Activated T-helper 2 cell treated with anti-CD3 and anti-CD28 coated beads, Interferon-gamma antibody, Interleukin-2, Interleukin-4, amounts not matched to agents 10 μg/mL and 5 μg/mL and 100 μg/mL, durations not matched to agents 14 hours and 24 hours and 36 hours (primary cell): ENCODE measurements at places on chromosomes 5 and 9. TPM values are rescaled to one million over a fixed set of nuclear protein-coding genes. Genes with fewer than 3 reads are reported as not detected.

The ARHGEF28 gene
- total RNA-seq = 0.05 and 0.11 TPM in 2 replicates

The PCDHB5 gene
- total RNA-seq = not detected in 2 replicates

The MATR3 gene
- 259 TPM in 2 replicates for total RNA-seq

The IL31RA gene
- total RNA-seq = not detected in 2 replicates

The PTPN3 gene
- 9.2 and 9.4 TPM in 2 replicates for total RNA-seq

The ADAMTS12 gene
- not detected in 2 replicates for total RNA-seq

The DIPK1B gene
- 3.1 and 3.4 TPM in 2 replicates for total RNA-seq

The PCDHA4 gene
- not detected in 2 replicates for total RNA-seq

The SLC35D2 gene
- 7.0 and 8.0 TPM in 2 replicates for total RNA-seq

The HARS2 gene
- 28.0 and 30.1 TPM in 2 replicates for total RNA-seq

The PCDHGA3 gene
- total RNA-seq = 0.11 and 0.16 TPM in 2 replicates

The C9orf43 gene
- total RNA-seq = 0.48 TPM in 2 replicates

The TUSC1 gene
- 0.48 TPM in 2 replicates for total RNA-seq

The TMEFF1 gene
- total RNA-seq = 0.52 and 1.1 TPM in 2 replicates

The C5 gene
- 0.82 and 1.8 TPM in 2 replicates for total RNA-seq

The DMRT3 gene
- total RNA-seq = not detected in 2 replicates

The CAMK4 gene
- 71.8 and 76.7 TPM in 2 replicates for total RNA-seq

The ZNF354C gene
- total RNA-seq = 3.4 and 3.5 TPM in 2 replicates
